Mesothelial cell of epicardium (in vitro differentiated cells): ENCODE measurements at places on chromosomes 4 and X.

DNA sequence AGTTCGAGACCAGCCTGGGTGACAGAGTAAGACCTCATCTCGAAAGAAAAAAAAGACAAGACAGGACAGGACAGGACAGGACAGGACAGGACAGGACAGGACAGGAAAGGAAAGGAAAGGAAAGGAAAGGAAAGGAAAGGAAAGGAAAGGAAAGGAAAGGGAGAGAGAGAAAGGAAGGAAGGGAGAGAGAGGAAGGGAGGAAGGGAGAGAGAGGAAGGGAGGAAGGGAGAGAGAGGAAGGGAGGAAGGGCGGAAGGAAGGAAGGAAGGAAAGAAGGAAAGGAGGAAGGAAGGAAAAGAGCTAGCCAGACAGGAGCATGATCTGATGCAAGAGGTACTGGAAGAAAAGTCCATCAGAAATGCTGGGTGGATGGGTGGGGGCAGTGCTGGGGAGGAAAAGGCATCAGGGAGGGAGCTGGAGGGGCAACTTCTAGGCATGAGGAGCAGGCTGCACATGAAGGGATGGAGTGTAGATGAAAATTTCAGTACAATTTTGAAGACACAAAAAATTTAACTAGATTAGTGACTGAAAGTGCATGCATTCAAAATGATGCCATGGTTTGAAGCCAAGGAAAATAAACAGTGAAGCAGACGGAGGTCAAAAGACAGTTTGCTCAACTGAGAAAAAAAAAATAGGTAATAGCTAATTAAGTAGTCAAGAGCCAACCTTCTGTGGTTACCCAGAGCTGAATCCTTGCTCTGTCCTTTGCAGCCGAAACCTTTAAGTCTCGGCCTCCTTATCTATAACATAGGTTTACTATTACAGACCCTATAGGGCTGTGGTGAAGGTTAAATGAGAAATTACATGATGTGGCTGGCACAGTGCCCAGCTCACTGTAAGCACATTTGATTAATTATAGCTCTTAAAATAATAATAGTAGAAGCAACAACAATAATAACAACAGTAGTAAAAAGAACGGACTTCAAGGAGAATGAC is 59.9 kb downstream of the ZNF827 start:
- peaks cover 28% of the 10 kb centered on the region for H3K36me3 ChIP-seq
- peak overlapping the region; percentile 79 for H3K27ac ChIP-seq
- H3K4me3 ChIP-seq: no peak overlapping the region
- peaks cover 49% of the 10 kb centered on the region for H3K4me1 ChIP-seq

DNA sequence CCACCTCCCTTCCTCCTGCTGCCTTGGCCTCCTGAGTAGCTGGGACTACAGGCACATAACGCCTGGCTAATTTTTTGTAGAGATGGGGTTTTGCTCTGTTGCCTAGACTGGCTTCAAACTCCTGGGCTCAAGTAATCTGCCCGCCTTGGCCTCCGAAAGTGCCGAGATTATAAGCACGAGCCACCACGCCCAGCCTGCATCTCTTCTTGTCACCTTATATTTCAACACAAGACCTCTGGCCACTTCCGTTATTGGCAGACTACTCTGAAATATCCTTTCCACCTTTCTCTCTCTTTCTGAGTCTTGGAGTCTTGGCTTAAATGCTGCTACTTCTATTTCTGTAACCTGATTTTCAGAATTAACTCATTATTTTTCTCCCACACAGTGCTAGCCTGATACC is 5.6 kb downstream of the KIAA0232 start:
- H3K4me3 ChIP-seq: no peak overlapping the region
- peaks cover 18% of the 10 kb centered on the region for H3K36me3 ChIP-seq
- H3K27me3 ChIP-seq: no peaks in the 10 kb centered on the region
- peaks cover 30% of the 10 kb centered on the region for H3K4me1 ChIP-seq

DNA sequence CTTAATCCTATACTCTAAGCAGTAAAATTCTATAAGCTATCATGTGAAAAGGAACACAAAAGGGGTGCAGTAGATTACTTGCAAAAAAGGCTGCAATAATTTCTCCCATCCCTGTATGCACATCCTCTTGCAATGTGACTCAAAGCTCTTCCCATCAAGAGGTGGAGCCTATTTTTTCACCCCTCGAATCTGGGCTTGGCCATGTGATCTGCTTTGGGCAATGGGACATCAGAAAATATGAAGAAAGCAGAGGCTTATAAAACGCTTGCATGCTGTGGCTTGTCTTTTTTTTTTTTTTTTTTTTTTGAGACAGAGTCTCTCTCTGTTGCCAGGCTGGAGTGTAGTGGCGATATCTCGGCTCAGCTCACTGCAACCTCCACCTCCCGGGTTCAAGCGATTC is 33.0 kb downstream of the GEMIN8 start:
- no peaks in the 10 kb centered on the region for H3K4me1 ChIP-seq
- DNase-seq: no peak
- no peaks in the 10 kb centered on the region for H3K36me3 ChIP-seq
- H3K4me3 ChIP-seq: no peak overlapping the region
- H3K27me3 ChIP-seq: no peaks in the 10 kb centered on the region
- no peak overlapping the region for H3K27ac ChIP-seq

GRCh38 chr4:31081366-31081765 is 361.2 kb downstream of the PCDH7 start:
- no peak overlapping the region for H3K27ac ChIP-seq
- peaks cover 6% of the 10 kb centered on the region for H3K36me3 ChIP-seq
- peaks cover 26% of the 10 kb centered on the region for H3K4me1 ChIP-seq
- H3K27me3 ChIP-seq: no peaks in the 10 kb centered on the region
- no peak overlapping the region for H3K4me3 ChIP-seq
- DNase-seq: no peak

DNA sequence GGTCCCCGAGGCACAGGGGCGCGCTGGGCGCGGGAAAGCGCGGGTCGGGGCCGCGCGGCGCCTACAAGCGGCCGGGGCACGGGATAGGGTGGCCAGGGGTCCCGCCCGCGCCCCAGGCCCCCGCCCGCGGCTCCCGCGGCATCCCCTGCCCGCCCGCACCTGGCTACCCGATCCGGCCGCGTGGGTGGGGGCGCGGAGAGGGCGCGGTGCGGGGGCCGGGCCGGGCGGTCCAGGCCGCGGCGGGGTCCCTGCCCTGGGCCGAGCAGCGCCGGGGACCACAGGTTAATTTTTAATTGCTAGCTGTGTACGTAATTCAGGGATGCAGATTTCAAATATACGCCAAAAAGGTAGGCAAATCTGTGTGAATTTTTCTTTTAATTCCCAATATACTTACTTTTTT is 44.3 kb upstream of the FAM47C start:
- DNase-seq: no peak
- peak overlapping the region; percentile 40 for H3K4me3 ChIP-seq
- H3K27me3 ChIP-seq: peaks cover 16% of the 10 kb centered on the region
- peaks cover 2% of the 10 kb centered on the region for H3K36me3 ChIP-seq
- H3K4me1 ChIP-seq: no peaks in the 10 kb centered on the region

- peaks cover 51% of the 10 kb centered on the region for H3K27me3 ChIP-seq
- H3K27ac ChIP-seq: no peak overlapping the region
- no peaks in the 10 kb centered on the region for H3K36me3 ChIP-seq
- no peak for DNase-seq
Observed at GRCh38 chr4:80308466-80308822, 27.1 kb upstream of the CFAP299 start.

DNA sequence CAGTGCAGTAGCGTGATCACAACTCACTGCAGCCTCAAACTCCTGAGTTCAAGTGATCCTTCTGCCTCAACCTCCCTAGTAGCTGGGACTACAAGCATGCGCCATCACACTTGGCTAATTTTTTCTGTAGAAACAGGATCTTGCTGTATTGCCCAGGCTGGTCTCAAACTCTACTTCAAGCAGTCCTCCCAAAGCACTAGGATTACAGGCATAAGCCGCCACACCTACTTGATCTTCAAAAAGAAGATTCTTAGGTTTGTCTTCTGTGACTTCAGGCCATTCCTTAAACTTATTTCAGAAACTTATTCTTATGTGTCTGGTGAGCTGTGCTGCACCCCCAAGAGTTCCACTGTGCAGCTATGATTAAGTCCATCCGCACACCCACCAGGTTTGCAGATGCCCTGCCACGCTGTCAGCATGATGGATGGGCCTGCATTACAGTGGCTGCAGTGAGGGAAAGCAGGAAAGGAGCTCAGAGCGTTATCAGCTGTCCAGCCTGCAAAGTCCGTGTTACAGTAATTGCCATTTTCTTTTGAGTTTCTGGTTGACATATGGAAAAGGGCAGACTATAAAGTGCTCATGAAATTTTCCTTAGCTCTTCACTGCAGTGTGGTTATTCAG is 146.6 kb downstream of the AASDH start:
- H3K36me3 ChIP-seq: no peaks in the 10 kb centered on the region
- no peaks in the 10 kb centered on the region for H3K27me3 ChIP-seq
- H3K4me1 ChIP-seq: peaks cover 44% of the 10 kb centered on the region
- H3K4me3 ChIP-seq: no peak overlapping the region
- H3K27ac ChIP-seq: no peak overlapping the region

- no peak overlapping the region for H3K4me3 ChIP-seq
- H3K4me1 ChIP-seq: no peaks in the 10 kb centered on the region
- H3K36me3 ChIP-seq: peaks cover 5% of the 10 kb centered on the region
- DNase-seq: no peak
Observed at GRCh38 chrX:63400340-63400739, 49.2 kb upstream of the SPIN4 start.

- no peaks in the 10 kb centered on the region for H3K36me3 ChIP-seq
- peaks cover 13% of the 10 kb centered on the region for H3K4me1 ChIP-seq
- no peak for DNase-seq
- peak overlapping the region; percentile 81 for H3K27ac ChIP-seq
Observed at GRCh38 chr4:83362492-83363329, 28.1 kb upstream of the HPSE start.

DNA sequence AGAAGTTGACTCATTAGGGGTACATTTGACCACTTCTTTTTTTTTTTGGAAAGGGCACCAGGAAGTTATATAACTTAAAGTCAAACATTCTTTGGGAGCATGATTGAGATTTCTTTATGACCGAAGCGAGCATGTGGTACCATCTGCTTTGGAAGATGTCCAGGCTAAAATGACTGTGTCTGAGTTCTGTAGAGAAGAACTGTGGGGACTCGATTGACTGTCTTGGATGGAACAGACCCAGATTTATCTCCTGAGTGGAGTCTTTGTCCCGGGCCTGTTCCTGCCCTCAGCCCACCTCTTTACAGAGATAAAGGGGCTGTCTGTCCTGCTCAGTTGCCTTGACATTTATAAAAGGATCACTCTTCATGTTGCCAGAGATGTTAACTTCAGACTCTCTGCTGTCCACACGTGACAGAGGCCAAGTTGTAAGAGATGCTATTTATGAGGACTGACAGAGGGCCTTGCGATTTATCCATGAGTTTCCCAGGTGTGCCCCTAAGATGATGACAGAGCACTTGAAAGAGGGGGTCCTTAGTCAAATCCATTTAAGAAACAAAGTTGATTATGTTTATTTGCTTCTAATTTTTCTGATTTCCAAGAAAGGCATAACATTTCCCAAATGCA is 16.8 kb downstream of the SMIM20 start:
- H3K27me3 ChIP-seq: no peaks in the 10 kb centered on the region
- no peak overlapping the region for H3K27ac ChIP-seq
- H3K4me1 ChIP-seq: no peaks in the 10 kb centered on the region
- H3K4me3 ChIP-seq: no peak overlapping the region
- H3K36me3 ChIP-seq: peaks cover 8% of the 10 kb centered on the region
- DNase-seq: no peak

- peaks cover 12% of the 10 kb centered on the region for H3K27me3 ChIP-seq
- no peak for DNase-seq
Observed at GRCh38 chr4:154961263-154961662, 180.2 kb downstream of the RBM46 start.

DNA sequence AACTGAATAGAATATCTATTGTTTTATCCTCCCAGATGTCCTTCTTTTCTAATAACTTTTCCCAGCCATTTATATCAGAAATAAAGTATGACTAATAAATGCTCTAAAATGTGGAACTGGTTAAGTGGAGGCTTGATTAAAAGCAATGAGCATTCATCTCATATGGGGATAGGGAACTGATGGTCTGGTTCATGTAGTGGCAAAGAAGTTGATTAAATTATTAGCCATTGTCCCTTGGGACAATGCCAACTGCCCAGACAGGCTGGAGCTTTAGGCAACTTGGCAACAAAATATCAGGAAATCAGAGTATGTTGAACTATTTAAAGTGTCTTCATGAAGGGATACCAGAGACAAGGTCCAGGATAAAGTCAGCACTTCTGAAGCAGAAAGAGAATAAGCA is 24.2 kb downstream of the TRO start:
- H3K4me1 ChIP-seq: no peaks in the 10 kb centered on the region
- no peaks in the 10 kb centered on the region for H3K27me3 ChIP-seq
- no peak for DNase-seq
- H3K36me3 ChIP-seq: no peaks in the 10 kb centered on the region

DNA sequence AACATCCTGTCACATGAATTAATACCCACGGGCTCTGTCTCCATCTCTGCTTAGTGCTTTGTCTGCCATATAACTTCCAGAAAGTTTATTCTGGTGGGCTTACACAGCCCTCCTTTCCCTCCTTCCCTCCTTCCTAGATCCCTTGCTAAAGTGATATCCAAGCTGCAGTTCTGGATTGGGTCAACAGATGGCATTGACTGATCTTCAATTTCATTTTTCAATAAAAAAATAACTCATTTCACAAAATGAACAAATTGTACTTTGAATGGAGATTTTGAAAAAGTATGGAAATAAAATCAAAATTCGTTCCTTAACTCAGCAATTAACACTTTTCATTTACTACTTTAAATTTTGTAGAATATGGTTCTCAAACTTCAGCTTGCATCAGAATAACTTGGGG is 94.9 kb downstream of the NXF2 start:
- H3K4me3 ChIP-seq: no peak overlapping the region
- no peaks in the 10 kb centered on the region for H3K4me1 ChIP-seq
- peaks cover 3% of the 10 kb centered on the region for H3K36me3 ChIP-seq
- H3K27me3 ChIP-seq: no peaks in the 10 kb centered on the region
- DNase-seq: no peak
- no peak overlapping the region for H3K27ac ChIP-seq

GRCh38 chr4:70179811-70180210 is 15.7 kb upstream of the ODAM start:
- H3K36me3 ChIP-seq: no peaks in the 10 kb centered on the region
- no peak overlapping the region for H3K4me3 ChIP-seq
- H3K27ac ChIP-seq: no peak overlapping the region
- peaks cover 2% of the 10 kb centered on the region for H3K27me3 ChIP-seq

- H3K27me3 ChIP-seq: no peaks in the 10 kb centered on the region
- peaks cover 8% of the 10 kb centered on the region for H3K4me1 ChIP-seq
- DNase-seq: no peak
Observed at GRCh38 chrX:102652031-102652688, 877 bp downstream of the GPRASP1 start.

DNA sequence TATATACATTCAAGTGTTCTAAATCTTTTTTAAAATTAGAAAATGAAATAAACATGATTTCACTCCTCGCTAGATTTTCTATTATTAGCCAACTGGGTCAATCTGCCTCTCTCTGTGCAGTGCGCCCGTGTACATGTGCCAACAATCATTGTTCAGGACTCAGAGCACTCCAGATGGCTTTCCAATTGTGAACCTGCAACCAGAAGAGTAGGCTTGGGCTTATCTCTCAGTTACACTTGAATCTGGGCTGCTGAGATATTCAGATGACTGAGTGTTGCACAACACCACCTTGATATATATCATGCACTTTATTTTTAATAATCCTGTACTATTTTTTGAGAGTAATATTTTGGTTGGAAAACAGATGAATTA is 184.0 kb upstream of the FSTL5 start:
- H3K27me3 ChIP-seq: no peaks in the 10 kb centered on the region
- no peak for DNase-seq
- H3K27ac ChIP-seq: no peak overlapping the region
- H3K4me3 ChIP-seq: no peak overlapping the region
- H3K36me3 ChIP-seq: no peaks in the 10 kb centered on the region

- no peaks in the 10 kb centered on the region for H3K4me1 ChIP-seq
- no peaks in the 10 kb centered on the region for H3K27me3 ChIP-seq
- peaks cover 25% of the 10 kb centered on the region for H3K36me3 ChIP-seq
Observed at GRCh38 chr4:75786938-75787337, 62.6 kb downstream of the USO1 start.
